ENCODE measurements at places on chromosomes 16 and 17.

DNA sequence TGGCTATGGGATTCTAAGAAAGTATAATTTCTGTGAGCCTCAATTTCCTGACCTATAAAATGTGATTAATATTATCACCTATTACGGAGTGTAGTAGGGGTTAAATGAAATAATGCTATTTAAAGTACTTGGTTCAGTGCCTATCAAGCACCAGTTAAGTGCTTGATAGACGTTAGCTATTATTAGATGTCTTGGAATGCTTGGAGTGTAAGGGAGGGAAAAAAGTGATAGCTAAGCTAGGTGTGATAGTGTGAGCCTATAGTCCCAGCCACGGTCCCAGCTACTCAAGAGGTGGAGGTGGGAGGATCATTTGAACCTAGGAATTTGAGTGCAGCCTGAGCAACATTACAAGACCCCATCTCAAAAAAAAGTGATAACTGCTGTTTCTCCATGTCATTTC lies 7.5 kb downstream of the ORC6 start:
- DNase-seq: no peak

GRCh38 chr16:20383106-20384029 lies 21.2 kb downstream of the PDILT start:
- peak; percentile 44 for DNase-seq

DNA sequence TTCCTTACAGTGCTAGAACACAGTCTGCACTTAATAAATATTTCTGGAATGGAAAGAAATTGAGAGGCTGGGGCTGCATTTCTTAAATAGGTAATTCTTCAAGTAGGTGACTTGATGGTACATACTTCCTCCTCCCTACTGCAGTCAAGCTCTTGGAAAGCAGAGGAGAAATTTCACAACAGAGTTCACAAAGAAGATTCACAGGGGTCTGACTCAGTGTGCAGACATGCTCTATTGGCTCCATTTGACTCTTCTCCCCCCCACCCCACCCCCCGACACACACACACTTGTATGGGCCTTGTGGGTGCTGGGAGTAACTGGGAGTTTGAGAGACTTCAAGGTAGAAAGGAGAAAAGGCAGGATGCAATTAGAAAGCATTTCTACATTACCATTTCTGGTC lies 6.2 kb upstream of the MYOCD start:
- no peak for DNase-seq

GRCh38 chr17:8966926-8967325 lies 1.4 kb upstream of the PIK3R5 start:
- DNase-seq: no peak

DNA sequence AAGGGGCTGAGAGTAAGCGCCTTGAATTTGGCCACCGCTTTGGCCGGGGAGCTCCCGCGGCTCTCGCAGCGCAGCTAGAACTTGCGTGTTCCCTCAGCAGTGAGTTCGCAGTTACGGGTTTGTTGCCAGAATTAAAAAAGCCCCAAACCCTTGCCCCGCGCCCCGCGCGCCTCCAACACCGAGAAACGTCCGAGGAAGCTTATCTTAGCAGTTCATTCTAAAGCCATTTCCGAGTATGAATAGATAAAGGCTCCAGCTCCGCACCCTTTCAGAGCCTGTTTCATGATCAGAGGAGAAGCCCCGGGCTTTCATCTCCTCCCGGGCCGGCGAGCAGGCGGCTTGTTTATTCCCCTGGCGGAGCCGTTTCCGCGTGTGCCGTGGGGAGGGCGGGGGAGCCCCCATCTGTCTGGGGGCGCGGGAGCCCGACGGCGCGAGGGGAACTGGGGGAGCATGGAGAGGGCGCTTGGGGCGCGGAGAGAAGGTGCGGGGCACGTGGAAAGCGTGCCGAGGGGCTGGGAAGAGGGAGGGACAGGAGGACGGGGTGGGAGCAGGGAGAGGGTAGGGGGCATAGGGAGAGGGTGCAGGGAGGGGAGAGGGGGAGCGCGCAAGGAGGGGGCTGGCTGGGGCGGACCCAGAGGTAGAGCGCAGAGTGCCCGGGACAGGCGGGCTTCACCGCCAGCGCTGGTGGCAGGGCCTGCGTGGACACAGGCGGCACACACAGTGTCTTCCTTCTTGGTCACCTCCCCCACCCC lies 9.9 kb downstream of the TBX4 start:
- DNase-seq: no peak

GRCh38 chr17:55314784-55315491 lies 50.2 kb downstream of the HLF start:
- DNase-seq: no peak

DNA sequence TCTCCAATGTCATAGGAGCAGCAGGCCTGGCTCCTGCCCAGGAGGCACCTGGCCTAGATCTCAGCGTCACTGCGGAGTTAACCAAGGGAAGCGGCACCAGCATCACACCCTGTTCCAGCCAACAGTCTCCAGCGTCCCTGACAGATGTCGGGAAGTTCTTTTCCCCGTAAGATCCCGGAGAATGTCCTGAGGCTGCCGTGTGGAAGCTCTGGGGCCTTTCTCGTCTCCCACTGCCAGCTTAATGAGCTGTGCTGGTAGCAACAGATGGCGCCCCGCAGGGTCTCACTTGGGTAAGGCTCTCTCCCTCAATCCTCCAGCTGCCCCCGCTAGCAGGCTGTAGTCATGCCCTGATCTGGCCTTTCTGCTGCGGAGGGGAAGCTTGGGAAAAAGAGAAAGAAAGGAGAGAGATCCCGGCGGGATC lies 57.5 kb downstream of the MARCHF10 start:
- DNase-seq: no peak

DNA sequence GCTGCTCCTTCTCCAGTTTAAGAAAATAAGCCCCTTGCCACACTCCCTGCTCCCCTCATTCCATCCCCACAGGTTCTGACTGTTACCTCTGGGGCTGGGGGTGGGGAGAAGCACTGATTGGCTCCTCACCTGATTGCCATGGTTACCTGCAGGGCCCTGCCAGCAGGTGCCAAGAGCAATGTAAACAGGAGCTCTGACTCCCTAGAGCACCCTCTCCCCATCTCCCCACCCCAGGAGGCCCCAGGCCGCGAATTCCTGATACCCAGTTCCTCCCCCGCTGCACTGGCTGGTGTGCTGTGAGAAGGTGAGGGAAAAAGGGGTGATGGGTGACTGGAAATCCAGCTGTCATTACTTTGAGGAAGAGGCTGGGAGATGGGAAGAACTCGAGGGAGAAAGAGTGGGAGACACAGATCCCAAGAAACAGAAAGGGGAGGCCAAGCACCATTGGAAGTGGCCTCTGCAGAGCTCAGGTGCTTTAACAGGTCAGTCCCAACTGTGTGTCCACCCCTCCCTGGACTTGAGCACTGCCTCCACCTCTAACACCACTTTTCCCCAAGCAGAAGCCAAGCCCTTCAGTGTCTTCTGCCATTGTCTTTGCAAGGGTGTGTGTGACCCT lies 4.5 kb downstream of the PCGF2 start:
- no peak for DNase-seq

GRCh38 chr17:30905742-30906100 lies 317 bp downstream of the TEFM start:
- no peak for DNase-seq

DNA sequence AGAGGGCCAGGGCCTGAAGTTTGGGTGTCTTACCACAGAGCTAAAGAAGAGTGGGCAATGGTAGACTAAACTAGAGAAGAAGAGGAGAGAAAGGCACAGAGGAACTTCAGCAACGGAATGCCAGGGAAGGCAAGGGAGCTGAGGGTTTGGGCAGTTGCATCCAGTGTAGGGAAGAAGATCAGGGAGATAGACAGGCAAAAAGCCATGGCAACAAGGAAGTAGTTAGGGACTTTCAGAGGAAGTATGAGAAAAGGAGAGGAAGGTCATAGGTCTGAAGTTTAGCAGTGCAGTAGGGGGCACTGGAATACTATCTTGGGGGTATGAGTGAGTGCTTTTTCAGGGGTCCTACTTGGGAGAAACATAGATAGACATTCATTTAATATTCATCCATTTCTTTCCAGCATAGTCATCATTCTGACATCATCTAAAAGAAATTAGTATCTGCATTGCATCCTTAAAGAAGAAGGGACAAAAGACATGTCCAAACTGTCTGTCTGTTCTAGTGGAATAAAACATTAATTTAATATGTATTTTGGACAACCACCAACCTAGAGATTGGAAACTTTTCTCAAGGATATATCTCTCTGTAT lies 2.2 kb upstream of the NF1 start:
- no peak for DNase-seq

DNA sequence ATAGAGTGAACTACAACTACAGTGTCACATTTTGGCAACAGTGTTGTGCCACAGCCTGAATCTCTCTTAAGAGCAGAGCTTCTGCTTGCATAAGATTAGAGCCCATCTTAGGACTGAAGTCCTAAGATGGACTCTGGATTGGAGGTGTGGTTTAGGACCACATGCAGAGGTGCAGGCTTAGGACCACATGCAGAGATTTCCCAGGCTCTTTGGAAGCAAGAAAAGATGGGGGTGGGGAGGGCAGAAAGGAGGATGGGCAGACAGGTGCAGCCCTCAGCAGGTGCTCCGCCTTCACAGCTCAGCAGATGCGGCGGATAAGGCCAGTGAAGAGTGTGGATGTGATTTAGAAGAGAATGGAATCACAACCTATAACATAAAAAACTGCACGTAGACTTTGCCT lies 128.7 kb downstream of the TANGO6 start:
- DNase-seq: no peak

DNA sequence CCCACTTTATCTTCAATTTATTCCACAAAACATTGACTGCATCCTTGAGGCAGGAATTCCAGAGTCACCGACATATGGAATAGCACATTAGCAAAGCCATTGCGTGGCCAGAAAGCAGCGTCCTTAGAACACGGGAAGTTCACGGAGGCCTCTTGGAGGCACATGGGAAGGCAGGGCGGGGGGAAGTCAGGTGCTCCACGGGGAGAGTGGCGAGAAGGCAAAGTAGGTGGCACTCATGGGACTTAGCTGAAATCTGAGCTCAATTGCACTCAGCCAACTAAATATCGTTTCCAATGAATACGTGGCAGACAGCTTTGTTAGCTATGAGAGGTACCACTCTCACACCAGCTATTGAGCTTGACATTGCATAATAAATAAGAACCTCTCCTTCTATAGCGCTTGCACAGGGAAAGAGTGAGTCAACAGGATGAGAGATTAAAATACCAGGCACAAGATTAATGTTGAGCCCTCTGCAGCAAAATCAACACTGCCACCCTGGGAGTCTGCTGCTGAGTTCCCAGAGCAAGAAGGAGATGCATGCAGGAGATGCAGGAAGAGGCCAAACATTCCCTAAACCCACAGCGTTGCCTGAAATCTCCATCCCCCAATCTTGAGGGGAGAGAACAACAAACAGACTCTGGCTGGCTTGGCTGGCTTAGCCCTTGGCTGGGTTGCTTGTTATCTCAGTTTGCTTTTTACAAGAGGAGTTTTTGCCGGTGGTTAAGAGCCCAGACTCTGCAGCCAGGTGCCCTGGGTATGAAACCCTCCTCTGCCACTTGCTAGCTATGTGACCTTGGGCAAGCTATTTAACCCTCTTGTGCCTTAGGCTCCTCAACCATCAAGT lies 28.8 kb downstream of the ABCC12 start:
- no peak for DNase-seq

GRCh38 chr16:85055493-85056210 lies 28.1 kb downstream of the KIAA0513 start:
- DNase-seq: peak; percentile 55

GRCh38 chr17:8282345-8282744 lies 6.1 kb upstream of the RANGRF start:
- DNase-seq: no peak

GRCh38 chr17:40150276-40150675 lies 9.9 kb downstream of the CASC3 start:
- no peak for DNase-seq

- DNase-seq: no peak
Measured at GRCh38 chr17:71055128-71055527, 885.8 kb downstream of the KCNJ2 start.

DNA sequence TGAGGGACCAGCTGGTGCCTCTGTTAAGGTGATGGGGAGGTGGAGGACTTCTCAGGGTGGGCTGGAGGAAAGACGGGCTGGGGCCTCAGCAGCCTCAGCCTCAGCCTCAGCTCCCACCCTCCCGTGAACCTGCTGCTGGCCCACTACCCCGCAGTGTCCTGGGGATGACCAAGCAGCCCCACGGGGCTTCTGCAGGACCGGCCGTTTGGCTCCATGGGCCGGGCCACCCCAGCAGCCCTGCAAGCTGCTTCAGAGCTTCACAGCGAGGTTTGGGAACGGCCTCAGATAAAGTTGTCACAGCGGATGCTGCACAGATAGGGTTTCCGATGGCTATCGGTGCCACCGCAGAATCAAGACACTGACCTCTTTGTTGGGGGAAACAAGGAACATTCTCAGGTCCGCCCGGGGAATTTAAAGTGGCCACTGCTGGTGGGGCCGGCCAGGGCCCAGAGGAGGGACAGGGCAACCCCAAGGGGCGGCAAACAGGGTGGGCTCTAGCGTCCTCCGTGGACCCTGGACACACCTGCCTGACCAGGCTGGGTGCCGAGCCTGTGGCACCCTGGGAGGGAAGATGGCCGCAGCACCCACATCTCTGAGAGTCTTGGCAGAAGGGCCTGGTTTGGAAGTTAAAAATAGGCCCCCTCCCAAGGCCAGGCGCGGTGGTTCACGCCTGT lies 47.8 kb upstream of the ZC3H18 start:
- no peak for DNase-seq

GRCh38 chr17:34840750-34841149 lies 120.5 kb downstream of the CCT6B start:
- DNase-seq: no peak

DNA sequence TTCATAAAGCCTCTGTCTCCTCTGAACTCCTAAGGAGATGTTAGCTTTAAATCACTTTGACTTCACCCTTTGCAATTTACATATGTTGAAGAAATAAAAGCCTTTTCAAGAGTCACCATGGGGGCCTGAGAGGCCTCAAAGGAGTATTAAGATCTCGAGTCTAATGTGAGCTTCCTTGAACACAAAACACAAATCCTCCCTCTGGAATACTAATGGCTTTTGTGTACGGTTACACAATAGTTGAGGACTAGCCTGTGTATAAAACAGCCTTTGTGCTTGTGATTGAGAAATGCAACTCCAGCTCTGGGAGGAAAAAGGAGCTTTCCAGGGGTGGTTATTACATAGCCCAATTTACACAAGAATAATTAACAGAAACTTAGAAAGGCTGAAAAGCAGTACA lies 1140.2 kb downstream of the CDH11 start:
- DNase-seq: peak; percentile 32

DNA sequence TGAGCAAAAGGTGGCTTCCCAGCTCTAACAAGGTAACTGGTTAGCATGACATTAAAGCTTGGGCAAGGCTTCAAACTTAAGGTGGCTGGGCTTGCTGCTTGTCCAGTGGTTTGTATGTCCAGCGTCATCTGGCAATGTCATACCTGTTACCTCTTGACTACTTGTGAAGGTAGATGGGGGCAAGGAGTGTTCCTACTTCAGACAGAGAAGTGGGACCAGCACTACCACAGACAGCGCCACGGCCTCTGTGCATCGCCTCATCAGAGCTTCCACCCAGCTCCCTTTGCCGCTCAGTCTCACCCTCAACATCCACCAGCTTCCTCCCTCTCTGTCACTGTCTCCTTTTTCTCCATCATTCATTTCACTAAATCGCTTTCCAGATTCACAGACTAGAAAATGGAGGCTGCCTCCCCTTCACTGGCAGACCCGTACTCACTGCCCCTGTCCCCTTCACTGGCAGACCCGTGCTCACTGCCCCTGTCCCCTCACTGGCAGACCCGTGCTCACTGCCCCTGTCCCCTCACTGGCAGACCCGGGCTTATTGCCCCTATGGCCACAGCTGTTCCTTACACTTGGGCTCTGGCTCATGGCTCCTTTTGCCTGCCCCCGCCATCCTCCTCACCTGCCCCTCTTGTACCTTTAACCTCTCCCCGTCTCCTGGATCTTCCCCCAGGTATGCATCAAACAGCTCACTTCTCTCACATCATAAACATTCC lies 14.8 kb downstream of the CYB5D2 start:
- no peak for DNase-seq

Data from hippocampal formation (tissue), 2 donors.